ENCODE measurements at places on chromosomes 7 and 10.

GRCh38 chr10:18079665-18080295 lies 60.4 kb upstream of the CACNB2 start:
- DNase-seq: no peak

GRCh38 chr7:41967156-41967555 lies 264.3 kb upstream of the INHBA start:
- DNase-seq: no peak

DNA sequence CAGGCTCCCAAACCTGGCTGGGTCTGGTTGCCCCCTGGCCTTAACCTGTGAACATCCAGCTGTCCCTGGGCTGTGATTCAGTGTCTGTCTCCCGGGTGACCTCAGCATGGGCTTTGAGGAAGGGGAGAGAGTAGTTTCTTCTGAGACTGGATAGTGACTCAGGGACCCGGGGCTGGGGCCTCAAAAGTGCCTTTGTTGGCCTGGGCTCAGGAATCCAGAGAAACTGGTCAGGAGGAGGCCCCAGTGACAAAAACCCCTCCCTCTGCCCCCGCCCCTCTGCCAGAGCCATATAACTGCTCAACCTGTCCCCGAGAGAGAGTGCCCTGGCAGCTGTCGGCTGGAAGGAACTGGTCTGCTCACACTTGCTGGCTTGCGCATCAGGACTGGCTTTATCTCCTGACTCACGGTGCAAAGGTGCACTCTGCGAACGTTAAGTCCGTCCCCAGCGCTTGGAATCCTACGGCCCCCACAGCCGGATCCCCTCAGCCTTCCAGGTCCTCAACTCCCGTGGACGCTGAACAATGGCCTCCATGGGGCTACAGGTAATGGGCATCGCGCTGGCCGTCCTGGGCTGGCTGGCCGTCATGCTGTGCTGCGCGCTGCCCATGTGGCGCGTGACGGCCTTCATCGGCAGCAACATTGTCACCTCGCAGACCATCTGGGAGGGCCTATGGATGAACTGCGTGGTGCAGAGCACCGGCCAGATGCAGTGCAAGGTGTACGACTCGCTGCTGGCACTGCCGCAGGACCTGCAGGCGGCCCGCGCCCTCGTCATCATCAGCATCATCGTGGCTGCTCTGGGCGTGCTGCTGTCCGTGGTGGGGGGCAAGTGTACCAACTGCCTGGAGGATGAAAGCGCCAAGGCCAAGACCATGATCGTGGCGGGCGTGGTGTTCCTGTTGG lies at the start of gene CLDN4:
CLDN4 (plus strand) TSS at position 316 of the 903 bp plus-strand sequence; CDS start at position 522, 206 bp downstream.
- DNase-seq: peak; percentile 70

GRCh38 chr7:107746006-107746405 lies 2.1 kb downstream of the CBLL1 start:
- DNase-seq: no peak

- DNase-seq: no peak
Observed at GRCh38 chr7:17029150-17029549, 147.4 kb upstream of the AGR3 start.

DNA sequence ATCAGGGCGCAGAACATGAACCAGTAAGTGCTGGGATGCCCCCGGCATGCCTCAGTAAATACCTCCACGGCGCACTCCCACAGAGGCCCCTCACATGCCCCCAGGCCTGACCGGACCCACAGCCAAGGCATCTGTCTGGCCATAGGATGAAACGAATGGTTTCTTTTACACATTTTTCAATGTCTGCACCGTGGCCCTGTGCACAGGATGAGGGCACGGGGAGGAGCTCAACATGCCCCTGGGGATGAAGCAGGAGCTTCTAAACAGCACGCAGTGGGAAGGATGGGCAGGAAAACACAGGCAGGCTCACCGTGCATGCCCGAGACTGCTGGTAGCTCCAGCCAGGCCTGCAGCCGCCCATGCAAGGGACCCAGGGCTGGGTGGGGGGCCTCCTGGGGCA lies 283.3 kb downstream of the TNS3 start:
- DNase-seq: no peak

- no peak for DNase-seq
Observed at GRCh38 chr10:119245272-119245671, 37.9 kb downstream of the GRK5 start.

DNA sequence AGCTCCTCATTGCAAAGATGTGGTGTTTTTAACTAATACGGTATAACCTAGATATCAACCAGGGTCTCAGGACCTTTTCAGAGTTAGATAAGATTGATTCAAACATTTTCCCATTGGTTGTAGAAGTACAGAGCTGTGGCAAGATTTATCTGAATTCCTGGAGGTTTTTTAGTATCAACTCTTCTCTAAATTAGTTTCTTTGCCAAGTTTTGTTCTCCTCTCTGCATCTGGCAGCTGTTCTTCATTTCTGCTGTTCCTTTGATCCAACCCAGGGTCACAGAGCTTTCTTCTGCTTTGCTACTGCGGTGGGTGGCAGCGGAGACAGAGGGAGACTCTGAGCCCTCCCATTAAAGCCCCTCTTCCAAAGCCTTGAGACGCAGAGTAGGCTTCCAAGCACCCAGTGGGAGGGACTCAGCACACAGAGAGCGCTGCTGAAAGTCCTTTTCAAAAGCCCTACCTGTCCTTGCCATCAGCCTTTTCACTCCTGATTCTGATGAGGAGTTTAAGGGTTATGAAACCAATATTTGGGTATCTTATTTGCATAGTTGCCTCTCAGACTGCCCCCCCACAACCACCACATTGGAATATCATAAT lies 146.3 kb upstream of the EEPD1 start:
- no peak for DNase-seq

DNA sequence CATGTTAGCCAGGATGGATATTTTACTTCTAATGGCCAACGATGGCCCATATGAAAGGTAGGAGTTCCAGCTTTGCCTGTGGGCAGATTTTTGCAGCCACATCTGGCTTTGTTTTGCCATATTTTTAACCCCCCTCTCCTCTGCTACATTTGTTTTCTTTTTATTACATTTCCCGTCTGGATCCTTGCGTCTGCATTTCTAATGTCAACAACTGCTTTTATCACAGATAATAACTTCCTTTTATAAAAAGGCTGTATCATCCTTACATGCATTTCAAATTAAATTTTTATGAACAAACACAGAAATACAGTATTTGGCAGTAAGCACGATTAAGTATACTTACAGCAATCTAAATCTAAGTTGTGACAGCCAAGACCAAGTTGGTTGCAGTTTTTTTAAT lies 156.0 kb downstream of the BAMBI start:
- no peak for DNase-seq

Measured in NCI-H774 (cell line).